D341Med (cell line): ENCODE measurements at places on chromosomes 1 and 21.

DNA sequence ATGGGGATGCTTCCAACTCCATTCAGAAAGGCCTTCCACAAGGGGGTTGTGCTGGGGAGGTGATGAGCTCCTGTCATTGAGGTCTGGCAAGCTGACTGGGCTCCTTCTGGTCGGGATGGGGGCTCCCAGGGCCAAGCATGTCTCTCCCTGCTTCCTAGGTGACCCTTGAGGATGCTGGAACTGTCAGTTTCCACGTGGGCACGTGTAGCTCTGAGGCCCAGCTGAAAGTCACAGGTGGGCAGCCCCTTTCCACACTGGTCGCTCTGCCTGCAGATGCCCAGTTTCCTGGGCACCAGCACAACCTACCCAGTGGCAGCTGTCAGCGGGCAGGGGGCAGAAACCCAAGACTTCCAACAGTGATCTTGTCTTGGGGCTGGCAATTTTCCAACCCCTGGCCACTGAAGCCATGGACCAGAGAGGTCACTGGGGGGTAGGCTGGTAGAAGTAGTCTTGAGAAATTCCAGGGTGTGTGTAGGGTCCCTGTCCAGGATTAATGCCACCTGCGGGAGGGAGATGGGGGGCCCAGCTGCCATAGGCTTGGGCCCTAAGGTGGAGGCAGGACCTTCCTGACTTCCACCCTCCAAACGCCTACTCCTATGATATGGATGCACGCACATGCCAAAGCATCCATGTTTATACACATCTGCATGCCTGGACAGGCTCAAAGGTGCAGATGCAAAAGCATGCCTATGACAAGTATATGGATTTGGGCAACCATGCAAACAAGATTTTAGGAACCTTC lies 97.1 kb downstream of the TRIM11 start:
- no peak for DNase-seq

GRCh38 chr21:20779321-20779720 lies 218.9 kb upstream of the NCAM2 start:
- no peak for DNase-seq

GRCh38 chr1:5239911-5240310 lies 585.5 kb downstream of the AJAP1 start:
- DNase-seq: no peak

DNA sequence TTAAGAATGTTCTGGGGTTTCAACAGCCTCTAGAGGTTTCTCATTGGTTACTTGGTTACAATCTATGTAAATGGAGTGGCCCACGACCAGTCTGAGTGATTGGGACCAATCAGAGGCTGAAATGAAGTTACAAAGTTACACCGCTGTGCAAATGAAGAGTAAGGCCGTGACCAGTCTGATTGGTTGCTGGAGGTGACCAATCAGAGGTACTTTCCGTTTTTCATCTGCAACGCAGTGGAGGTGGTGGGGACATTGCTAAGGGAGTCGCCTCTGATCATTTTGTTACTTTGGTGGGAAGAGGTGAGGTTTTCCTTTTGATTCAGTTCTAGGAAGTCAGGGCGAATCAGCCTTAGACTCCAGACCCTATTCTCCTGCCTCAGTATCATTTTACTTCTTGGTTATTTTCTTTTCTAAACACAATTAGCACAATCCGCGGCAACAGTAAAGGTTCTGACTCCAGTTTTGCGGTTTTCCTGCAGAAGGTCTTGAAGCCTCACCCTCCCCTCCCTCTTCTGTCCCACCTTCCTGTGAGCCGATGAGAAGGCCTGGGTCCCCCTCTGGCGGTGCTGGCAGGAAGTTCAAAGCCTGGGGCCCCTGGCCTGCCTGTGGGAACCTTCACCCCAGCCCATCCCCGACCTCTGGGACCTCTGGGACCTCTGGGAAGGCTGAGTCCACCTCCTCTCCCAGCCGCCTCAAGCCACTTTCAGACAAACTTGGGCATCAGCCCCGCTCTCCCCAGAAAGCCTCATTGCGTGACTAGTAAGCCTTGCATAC lies 38.7 kb upstream of the TTC34 start:
- DNase-seq: no peak

GRCh38 chr1:179954493-179955286 lies at the start of gene CEP350:
CEP350 (plus strand) TSS chr1:179954810; CDS start chr1:179986182, 31,372 bp downstream.
- DNase-seq: peak; percentile 97

DNA sequence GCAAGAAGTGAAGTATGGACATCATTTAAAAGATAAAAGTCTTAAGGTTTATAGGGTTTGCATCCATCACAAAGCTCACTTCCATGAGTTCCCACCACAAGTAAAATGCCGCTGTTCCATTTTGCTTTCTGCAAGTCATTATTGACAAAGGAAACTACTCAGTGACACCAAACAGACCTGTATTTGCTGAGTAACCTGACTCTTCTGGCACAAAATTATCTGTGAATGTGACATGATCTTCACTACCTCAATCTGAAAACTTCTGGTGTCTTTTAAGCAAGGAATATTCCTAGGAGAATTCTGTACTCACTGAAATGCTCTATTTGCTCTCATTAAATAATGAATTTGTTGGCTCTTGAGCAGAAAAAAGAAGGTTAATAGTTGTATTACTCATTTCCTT lies 1077.4 kb upstream of the ADGRL4 start:
- DNase-seq: no peak

GRCh38 chr21:45872471-45872870 lies 109.1 kb upstream of the COL6A1 start:
- DNase-seq: no peak

DNA sequence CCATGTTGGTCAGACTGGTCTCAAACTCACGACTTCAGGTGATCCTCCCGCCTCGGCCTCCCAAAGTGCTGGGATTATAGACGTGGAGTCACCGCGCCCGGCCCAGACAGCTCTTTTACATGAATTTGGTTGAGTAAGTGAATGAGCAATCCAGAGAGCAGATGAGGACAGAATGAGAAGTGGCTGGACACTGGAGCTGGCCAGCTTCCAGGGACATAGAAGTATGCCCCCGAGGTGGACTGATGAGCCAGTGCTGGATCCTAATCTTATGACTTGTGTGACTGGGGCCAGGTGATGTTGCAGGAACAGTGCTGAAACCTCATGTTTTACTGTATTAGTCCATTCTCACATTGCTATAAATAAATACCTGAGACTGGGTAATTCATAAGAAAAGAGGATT lies 35.9 kb upstream of the KANK4 start:
- no peak for DNase-seq

GRCh38 chr1:175870217-175870616 lies 126.8 kb upstream of the TNR start:
- DNase-seq: no peak

DNA sequence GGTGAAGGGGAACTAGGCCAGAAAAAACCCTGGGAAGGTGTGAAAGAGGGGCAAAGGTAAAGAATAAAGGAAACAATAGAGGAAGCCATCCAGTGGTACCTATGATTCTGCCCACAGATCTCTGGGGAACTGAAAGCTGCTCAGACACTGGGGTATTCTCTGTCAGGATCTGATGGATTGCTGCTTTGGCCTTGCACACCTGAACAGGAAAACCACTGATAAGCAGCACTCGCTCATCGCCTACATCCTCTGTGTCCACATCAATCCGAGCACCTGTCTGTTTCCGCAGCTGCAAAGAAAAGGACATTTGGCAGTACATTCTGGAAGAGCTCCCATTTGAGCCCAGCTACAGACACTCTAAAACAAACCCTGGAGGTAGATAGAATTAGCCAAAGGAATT lies 10.4 kb downstream of the TDRKH start:
- no peak for DNase-seq
